ENCODE measurements at places on chromosomes 4 and X. TPM values are rescaled to one million over a fixed set of nuclear protein-coding genes. Genes with fewer than 3 reads are reported as not detected.

DNA sequence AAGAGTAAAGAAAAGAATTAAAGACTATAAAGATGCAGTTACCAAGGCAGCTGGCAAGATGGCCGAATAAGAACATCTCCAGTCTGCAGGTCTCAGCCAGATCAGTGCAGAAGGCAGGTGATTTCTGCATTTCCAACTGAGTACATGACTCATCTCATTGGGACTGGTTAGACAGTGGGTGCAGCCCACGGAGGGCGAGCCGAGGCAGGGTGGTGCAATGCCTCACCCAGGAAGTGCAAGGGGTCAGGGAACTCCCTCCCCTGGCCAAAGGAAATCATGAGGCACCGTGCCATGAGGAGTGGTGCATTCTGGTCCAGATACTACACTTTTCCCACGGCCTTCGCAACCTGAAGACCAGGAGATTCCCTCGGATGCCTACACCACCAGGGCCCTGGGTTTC, 20.5 kb downstream of the SPIN4 start:
- DNase-seq = no peak

RTL9 gene
- 0.37 TPM for polyA plus RNA-seq

ADAM29 gene
- not detected for polyA plus RNA-seq

GRCh38 chr4:99310389-99310788, 10.8 kb downstream of the ADH1B start:
- no peak for DNase-seq

All from AG04450 (cell line).